ENCODE measurements at places on chromosomes 6 and 20. TPM values are rescaled to one million over a fixed set of nuclear protein-coding genes. Genes with fewer than 3 reads are reported as not detected.

Gene LHFPL5
- 1.1 TPM for total RNA-seq

Gene CD40
- total RNA-seq, result 0.62 TPM

Gene RSPH9
- total RNA-seq, result 6.2 TPM

Gene TRIM38
- 0.47 TPM for total RNA-seq

Gene TAF11
- 32.4 TPM for total RNA-seq

Gene ULBP3
- 6.2 TPM for total RNA-seq

Gene WFDC5
- not detected for total RNA-seq

Gene RSPO3
- 44.1 TPM for total RNA-seq

Gene FUT9
- total RNA-seq, result 97.0 TPM

Gene HLA-DQA2
- total RNA-seq, result 0.16 TPM

Gene TGIF2
- total RNA-seq, result 11.5 TPM

Gene FOXF2
- 1.2 TPM for total RNA-seq

Gene ITPA
- total RNA-seq, result 36.3 TPM

Gene SRMS
- total RNA-seq, result not detected

Gene GDAP1L1
- 121 TPM for total RNA-seq

Data from occipital lobe (tissue), 3 donors.